ENCODE measurements at places on chromosomes 5 and 9.
A peak's percentile ranks its signal among the peaks of the same experiment; 100 is the strongest.

- no peak for DNase-seq
Measured at GRCh38 chr9:37998881-37999587, 70.0 kb downstream of the SHB start.

DNA sequence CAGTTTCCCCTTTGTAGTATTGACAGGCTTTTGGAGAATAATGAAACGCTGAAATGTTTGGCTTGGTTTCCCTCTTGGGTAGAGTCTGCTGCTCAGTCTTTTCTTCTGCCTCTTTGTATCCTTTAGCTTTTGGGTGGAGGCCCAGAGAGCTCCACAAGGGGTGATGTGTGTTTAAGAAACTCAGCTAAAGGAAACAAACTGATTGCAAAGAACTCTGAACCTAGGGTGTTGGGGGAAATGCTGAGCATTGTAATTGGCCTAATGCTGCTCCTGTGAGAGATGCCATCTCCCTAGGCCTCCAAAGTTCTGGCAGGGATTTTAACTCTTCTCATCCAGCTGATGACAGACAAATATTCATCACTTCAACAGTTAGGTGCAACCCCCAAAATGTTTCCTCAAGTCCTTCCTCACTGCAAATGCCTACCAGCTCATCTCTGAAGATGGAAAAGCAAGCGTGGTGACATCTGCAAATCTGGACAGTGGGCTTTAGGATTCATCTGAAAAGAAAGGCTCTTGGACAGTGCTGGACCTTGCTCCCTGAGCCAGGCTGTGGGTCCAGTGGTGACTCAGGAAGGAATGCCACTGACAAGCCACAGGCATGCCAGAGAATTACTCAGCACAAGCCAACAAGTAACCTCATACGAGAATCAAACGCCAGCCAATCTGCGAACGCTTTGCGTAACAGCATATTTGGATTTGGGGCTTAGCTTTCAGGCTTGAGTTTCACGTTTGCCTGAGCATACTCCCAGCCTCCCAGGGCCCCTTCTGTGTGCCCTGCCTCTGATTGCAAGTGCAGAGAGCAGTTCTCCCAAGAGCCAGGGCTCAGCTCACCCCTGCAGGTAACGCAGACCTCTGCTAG, 30.5 kb upstream of the ZSWIM6 start:
- peak; percentile 70 for DNase-seq

DNA sequence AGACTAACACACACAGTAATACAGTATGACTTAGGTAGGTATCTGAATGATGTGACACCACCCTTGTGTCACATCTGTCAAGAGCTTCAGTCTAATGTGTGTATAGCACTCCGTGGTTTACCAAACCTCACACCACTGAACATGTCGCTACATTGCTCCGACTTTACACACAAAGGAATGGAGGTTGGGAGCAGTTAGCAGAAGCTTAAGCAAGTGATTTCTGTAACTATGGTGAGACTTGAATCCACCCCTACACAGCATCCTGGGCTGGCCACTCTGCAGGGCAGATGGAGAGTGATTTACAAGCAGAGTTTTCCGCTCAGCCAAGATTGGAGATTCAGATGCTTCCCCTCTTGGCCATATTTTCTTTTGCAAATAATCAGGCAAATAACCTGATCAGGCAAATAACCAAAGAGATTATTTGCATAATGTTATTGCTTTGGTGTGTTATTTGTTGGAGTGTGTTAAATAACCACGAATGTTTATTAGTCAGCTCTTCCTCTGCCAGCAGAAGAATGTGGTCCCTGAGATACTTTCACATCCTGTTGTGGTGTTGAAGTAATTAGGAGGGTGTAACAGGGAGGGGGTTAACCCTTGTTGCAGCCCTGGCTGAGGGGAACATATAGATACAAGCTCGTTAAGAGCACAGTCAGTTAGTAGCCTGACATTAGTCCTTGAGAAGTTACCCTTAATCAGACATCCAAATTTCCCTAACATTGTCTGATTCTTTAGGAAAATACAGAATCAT, 92.8 kb downstream of the SNX18 start:
- no peak for DNase-seq

DNA sequence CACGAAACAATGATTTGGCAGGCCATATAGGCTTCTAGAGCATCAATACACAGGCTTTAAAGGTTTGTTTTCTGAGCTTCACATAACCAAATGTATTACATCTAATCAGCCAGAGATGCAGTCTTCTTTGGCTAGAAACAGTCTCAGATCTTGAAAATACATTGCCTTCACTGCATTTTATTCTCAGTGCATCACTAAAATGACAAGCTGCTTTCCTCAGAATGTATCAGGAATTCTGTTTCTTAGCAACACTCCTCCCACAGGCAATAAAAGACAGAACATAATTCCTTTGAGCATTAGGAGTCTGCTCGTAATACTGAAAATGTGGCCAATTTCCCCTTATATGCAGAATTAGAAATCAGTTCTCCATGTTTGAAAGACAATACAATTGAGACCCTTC, 36.9 kb downstream of the FEM1C start:
- DNase-seq = no peak

- no peak for DNase-seq
Measured at GRCh38 chr5:159163701-159164046, 45.7 kb downstream of the RNF145 start.

GRCh38 chr5:83401775-83402174, 69.8 kb upstream of the VCAN start:
- DNase-seq = no peak

- no peak for DNase-seq
Measured at GRCh38 chr5:1345876-1346626, 1.2 kb upstream of the CLPTM1L start.

GRCh38 chr9:18447541-18447940, 26.4 kb upstream of the ADAMTSL1 start:
- DNase-seq = no peak

Data from NCI-H446 (cell line).